ENCODE measurements at places on chromosomes 6 and 20. TPM values are rescaled to one million over a fixed set of nuclear protein-coding genes. Genes with fewer than 3 reads are reported as not detected.

Gene TCF21
- total RNA-seq = not detected

Gene C6orf120
- total RNA-seq = 28.8 TPM

Gene MUC22
- total RNA-seq = not detected

Gene OR2B3
- total RNA-seq = not detected

Gene SIM1
- not detected for total RNA-seq

Gene EYS
- 1.8 TPM for total RNA-seq

Gene TLDC2
- not detected for total RNA-seq

Gene VWA7
- total RNA-seq = 0.34 TPM

Gene ADAM33
- not detected for total RNA-seq

Gene STX11
- total RNA-seq = 0.08 TPM

Gene FERMT1
- 24.0 TPM for total RNA-seq

Gene ISM1
- total RNA-seq = 0.08 TPM

Gene POU5F1
- 0.21 TPM for total RNA-seq

Gene TOMM6
- total RNA-seq = 96.0 TPM

Gene PRSS35
- 0.23 TPM for total RNA-seq

Gene KCNK16
- total RNA-seq = not detected

Gene OLIG3
- not detected for total RNA-seq

Gene MOCS1
- 8.5 TPM for total RNA-seq

Gene NRN1
- 4.0 TPM for total RNA-seq
